ENCODE measurements at places on chromosomes 5 and 9.

- no peak for DNase-seq
Observed at GRCh38 chr9:87528969-87529368, 31.3 kb downstream of the DAPK1 start.

GRCh38 chr5:58184910-58185309, 275.0 kb downstream of the PLK2 start:
- no peak for DNase-seq

GRCh38 chr5:23820765-23821471, 313.5 kb downstream of the PRDM9 start:
- no peak for DNase-seq

GRCh38 chr5:61449804-61450492, 117.9 kb downstream of the ZSWIM6 start:
- DNase-seq: no peak

GRCh38 chr9:25284365-25284764, 393.9 kb downstream of the TUSC1 start:
- no peak for DNase-seq

GRCh38 chr5:36200513-36200912, 41.2 kb downstream of the NADK2 start:
- DNase-seq: no peak

- DNase-seq: no peak
Observed at GRCh38 chr5:1292139-1292538, 2.7 kb downstream of the TERT start.

- DNase-seq: no peak
Observed at GRCh38 chr5:175805256-175806011, 65.9 kb upstream of the CPLX2 start.

GRCh38 chr9:94839398-94839797, 112.9 kb downstream of the AOPEP start:
- no peak for DNase-seq

DNA sequence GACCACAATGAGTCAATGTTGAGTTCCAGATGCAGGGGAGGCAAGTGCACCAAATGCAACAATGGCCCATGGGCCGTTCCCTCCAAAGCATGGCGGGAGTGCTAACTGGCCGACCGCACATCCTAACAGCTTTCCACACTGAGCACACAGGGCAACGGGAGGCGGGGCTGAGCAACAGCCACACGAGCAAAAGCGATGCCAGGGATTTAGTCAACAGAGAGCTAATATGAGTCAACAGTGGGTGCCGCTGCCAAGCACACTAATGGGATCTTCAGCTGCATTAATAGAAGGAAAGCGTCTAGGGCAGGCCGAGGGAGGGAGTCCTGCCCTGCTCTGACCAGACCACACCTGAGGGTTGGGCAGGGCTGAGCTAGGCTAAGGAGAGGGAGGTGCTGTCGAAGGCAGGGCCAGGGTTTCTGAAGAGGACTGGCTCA, 4.6 kb downstream of the EPB41L4B start:
- DNase-seq: no peak

DNA sequence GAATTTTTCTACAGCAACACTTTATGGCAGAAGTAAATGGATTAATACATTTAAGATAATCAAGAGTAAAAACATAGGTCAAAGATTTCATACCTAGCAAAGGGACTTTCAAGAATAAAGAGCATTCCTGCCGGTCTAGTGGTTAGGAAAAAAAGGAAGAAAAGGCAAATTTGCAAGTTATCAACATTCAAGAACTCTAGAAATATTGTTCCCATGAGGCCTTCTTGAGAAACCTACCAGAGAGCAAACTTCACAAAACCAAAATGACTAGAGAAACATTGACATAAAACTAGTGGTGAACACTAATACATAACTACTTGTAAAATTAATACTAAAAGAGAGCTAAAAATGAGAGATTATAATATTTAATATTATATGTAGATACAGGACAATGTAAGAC, 320.2 kb upstream of the RGMB start:
- no peak for DNase-seq

GRCh38 chr5:54932789-54933188, 52.6 kb downstream of the ESM1 start:
- DNase-seq: no peak

GRCh38 chr9:95879591-95879990, 4.1 kb downstream of the ERCC6L2 start:
- no peak for DNase-seq

GRCh38 chr5:143056339-143056704, 286.1 kb downstream of the ARHGAP26 start:
- DNase-seq: no peak

DNA sequence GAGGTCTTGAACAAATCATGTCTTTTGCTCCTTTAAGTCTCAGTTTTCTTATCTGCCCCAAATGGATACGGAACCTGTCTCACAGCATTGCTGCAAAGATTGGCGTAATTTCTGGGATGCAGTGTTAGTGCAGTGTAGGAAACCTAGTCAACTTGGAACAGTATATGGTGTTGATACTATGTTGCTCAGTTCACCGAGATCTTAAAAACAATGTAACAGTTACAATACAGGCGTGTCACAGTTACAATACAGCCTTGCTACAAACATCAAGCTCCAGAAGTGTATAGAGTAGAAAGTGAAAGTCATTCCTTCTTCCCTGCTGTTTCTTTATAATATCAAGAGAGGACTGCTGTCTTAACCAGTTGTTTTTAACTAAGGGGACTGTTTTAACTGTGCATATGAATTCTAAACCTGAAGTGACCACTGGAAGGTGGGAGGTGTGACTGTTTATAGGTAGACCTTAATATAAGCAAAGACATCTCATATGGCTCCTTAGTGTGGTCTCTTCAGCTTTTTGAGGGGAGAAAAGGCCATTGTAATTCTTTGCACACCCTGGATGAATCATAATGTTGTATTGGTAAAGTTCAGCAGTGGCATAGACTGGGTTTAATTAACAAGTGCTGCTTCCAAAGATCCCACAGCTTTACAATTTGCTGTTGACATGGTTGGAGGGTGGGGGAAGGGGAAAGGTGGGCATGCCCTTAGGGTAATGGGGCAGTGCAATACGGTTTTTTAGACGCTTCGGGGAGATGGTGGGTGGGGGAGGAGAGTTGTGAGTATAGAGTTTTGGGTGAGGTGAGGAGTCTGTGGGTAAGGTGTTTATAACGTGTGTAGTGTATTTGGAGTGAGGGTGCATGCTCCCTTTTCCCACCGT, 12.9 kb downstream of the PRRC2B start:
- no peak for DNase-seq

GRCh38 chr9:6969805-6970204, 212.0 kb downstream of the KDM4C start:
- no peak for DNase-seq

DNA sequence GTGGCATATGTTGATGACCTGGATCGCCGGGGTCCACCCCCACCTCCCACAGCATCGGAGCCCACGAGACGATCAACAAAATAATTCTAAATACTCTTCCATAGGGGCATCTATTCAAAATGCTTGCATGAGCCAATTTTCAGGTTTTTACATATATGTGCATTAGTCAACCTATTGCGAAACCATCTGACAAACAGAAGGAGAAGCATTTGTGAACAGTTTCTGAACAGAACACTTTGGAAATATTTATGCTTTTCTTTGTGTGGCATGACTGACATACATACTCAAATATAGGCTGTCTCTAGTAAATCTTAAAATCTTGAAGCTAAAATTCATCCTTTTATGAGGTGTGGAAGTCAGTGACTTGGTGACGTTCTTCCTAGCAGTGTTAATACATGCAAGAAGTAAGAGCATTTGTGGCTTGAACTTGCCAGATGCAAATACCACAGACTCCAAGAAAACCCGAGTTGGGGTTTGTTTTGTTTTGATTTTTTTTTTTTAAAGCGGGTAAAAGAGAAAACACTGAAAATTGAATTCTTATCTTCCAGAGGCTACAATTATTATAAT, 5.3 kb downstream of the GPR151 start:
- DNase-seq: no peak

GRCh38 chr5:75335952-75336614, 937 bp upstream of the HMGCR start:
- no peak for DNase-seq

DNA sequence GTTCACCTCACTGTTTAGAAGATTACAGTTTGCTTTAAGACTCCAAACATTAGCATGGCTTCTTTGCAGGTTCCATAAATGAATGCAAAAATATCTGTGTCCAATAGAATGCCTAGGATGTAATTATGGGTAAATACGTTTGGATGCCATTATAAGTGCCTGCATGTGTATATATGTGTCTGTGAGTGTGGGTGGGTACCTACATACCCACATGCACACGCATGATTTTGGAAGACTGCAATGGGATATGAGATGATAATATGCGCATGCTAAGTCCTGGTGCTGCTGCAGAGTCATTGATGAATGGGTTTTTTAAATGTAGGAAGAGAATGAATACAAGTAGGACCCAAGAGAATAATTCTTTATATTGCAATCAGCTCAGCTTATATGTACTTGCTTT, 406.4 kb downstream of the ZSWIM6 start:
- DNase-seq: no peak

- DNase-seq: no peak
Observed at GRCh38 chr5:1801222-1801966, at the start of gene NDUFS6. NDUFS6 (plus strand) TSS chr5:1801407; CDS start chr5:1801418, 11 bp downstream.

- DNase-seq: no peak
Observed at GRCh38 chr9:129489838-129490582, 130.9 kb downstream of the C9orf50 start.

DNA sequence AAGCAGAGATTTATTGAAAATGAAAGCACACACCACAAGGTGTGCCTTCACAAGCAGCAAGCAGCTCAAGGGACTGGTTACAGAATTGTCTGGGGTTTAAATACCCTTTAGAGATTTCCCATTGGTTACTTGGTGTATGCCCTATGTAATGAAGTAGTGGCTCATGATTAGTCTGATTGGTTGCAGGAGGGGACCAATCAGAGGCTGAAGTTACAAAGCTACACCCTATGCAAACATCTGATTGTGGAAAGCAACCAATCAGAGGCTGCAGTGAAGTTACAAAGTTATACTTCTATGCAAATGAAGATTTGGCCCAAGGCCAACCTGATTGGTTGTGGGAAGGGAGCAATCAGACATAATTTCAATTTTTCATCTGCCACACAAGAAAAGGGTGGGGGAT, 119.9 kb downstream of the C9orf152 start:
- no peak for DNase-seq

DNA sequence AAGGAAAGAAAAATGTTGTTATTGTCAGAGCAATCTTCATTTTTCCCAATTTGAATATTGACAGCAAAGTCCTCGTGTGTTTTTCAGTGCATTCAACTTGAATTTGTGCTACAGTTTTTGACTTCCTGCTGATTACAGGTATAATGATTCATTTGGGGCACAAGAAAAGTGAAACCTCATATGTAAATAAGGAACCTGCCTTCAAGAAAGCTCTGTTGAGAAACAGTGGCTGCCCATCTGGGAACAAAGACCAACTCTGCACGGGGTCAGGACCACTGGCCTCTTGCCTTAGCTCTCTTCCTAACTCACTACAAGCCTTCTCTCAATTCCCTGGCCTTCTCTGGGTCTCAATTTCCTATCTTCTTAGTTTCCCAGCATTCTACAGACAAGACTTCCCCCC, 21.0 kb downstream of the TIMD4 start:
- no peak for DNase-seq

GRCh38 chr5:116032094-116032517, at the start of gene ARL14EPL:
ARL14EPL (plus strand) TSS chr5:116032472; CDS start chr5:116051466, 18,994 bp downstream.
- peak; percentile 9 for DNase-seq

GRCh38 chr5:10705747-10706146, 55.3 kb downstream of the DAP start:
- DNase-seq: no peak

DNA sequence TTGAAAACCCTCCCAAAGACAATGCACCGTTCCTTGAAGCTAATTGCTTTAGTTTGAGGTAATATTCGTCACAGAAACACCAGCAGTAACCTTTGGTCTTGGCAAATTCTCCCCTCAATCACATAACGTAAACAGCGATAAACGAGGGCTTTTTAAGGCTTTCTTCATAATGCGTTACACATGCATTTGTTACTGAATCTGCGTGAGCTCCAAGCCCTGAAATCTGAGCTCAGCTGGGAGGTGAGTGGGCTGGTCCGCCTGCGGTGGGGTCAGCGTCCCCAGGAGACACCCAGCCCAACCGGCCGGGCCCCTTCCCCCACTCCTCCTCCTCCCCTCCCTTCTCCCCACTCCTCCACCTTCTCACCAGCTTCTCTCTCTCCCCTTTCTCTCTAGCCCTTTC, 91.1 kb downstream of the BARX1 start:
- DNase-seq: no peak

GRCh38 chr5:169182797-169183196, 118.1 kb downstream of the SLIT3 start:
- no peak for DNase-seq

DNA sequence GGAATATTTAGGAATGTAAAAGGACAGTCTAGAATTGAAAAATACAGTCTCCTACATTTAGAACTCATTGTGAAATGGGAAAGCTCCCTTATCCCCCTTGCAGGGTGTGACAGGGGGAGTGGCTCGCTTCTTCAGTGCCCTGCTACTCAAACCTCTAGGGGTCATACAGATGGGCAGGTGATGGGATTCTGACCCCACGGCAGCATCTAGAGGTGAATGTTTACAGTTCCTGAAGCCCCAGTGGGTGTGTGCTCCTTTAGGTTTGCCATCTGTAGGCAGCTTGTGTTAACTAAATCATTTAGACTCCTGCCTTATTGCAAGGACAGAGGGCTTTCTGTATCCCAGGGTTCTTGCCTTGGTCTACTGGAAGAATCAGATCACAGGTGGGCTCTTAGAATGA, 271.0 kb upstream of the MPDZ start:
- no peak for DNase-seq

DNA sequence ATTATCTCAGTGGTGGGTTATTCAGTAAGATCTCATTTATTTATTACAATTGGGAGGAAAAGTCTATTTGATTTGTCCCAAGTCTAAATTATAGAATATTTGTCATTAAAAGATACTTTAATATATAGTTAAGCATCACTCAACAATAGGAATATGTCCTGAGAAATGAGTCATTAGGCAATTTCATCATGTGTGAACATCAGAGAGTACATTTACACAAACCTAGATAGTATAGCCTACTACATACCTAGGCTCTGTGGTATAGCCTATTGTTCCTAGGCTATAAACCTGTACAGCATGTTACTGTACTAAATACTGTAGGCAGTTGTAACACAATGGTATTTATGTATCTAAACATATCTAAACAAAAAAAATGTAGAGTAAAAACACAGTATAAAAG, 135.0 kb upstream of the RASA1 start:
- no peak for DNase-seq

GRCh38 chr5:139068494-139069151, 129.5 kb downstream of the SIL1 start:
- no peak for DNase-seq

- no peak for DNase-seq
Observed at GRCh38 chr9:37531699-37532098, 44.5 kb downstream of the FBXO10 start.

DNA sequence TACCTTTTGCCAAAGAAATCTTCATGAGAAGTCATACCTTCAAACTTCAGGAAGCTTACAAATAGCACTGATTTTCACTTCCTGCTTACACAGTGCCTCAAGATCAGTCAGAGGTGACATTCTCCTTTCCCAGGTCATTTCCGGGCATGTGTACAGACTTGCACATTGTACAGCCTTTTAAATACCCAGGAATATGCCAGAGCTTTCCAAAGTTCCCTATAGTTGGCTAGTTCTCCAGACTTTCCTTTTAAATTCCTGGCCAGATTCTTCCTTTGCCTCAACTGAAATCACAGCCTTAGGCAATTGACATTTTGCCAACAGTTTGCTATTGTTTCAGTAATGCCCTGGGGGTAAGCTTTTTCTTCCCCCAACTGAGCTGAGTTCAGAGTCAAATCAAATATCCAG, 47.2 kb downstream of the RFX3 start:
- DNase-seq: no peak

All from iPS DF 19.7 (cell line).